Activated CD4-positive, alpha-beta T cell treated with anti-CD3 and anti-CD28 coated beads, Interleukin-2, amount 50 U/mL, for 4 hours (primary cell): ENCODE measurements at places on chromosomes 1 and 21.

- DNase-seq: no peak
Measured at GRCh38 chr21:35332841-35333426, 283.8 kb upstream of the RUNX1 start.

- DNase-seq: no peak
Measured at GRCh38 chr1:204041803-204042505, 31.0 kb upstream of the SOX13 start.

DNA sequence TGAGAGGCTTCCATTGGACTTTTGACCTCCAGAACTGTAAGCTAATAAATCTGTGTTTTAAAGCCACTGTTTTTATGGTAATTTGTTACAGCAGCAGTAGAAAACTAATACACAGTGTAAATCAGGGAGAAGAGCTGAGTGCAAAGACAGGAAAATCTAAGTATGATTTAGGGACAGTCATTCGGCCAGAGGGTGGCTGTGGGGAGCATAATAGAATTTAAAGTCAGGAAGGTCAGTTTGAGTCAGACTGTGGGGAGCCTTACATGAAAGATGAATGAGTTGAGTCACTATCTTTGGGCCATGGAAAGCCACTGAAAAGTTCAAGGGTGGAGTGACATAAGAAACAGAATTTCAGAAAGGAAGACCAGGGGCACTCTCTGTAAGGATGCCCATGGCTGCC, 52.4 kb upstream of the SSX2IP start:
- no peak for DNase-seq

- DNase-seq: no peak
Measured at GRCh38 chr1:29299446-29299845, 63.1 kb downstream of the PTPRU start.

GRCh38 chr1:30511991-30512913, 211.1 kb downstream of the MATN1 start:
- no peak for DNase-seq

- DNase-seq: no peak
Measured at GRCh38 chr1:171127501-171127900, 36.8 kb downstream of the FMO3 start.

DNA sequence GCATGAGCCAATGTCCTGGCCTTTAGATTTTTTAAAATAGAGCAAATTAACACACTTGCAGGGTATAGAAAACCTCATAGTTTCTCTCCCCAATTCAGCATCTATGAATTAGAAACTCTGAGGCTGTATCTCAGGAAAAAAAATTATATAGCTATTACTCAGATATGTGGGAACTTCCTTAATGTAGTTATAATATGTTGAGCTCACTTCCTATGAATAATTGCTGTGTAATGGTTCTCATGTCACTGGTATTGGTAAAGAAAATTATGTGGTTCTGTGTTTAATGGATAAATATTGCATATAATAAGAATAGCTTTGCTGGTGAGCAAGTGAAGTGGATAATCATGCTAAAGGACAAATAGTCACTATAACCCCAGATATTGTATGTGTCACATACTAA, 2019.8 kb downstream of the NCAM2 start:
- DNase-seq: no peak

DNA sequence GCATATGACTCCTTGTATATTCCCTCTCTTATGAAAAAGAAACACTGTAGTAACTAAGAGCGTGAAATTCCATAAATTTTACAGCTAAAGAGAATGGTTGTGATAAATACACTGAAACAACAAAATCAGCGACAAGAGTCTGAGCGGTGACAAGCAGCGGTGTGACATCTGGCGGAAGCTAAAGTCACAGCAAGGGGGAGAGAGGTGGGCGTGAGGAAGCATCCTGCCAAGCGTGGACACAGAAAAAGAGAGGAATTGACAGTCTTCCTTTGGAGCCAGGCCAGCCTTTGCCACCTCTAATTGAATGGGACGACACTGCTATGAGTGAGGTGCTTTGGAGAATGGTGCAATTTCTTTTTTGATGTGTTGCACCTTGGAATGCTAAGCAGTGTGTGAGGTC, 25.9 kb downstream of the PSMB2 start:
- DNase-seq: no peak

- no peak for DNase-seq
Measured at GRCh38 chr1:22916471-22916820, 56.2 kb downstream of the LACTBL1 start.
